Epithelial cell of esophagus (primary cell): ENCODE measurements at places on chromosomes 7 and 10.
A peak's percentile ranks its signal among the peaks of the same experiment; 100 is the strongest.

DNA sequence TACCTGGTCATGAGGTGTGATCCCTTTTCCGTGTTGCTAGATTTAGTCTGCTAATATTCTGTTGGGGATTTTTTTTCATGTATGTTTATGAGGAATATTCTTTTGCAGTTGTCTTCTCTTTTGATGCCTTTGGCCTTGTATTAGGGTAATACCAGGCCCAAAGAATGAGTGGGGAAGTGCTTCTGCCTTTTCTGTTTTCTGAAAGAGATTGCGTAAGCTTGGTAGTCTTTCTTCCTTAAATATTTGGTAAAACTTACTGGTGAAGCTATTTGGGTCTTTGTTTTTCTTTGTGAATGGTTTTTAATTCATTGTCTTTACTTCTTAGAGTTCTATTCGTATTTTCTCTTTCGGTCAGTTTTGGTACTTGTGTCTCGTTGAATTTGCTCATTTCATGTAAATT lies 51.1 kb downstream of the SHH start:
- no peak for DNase-seq

GRCh38 chr10:23826421-23826820 lies 382.5 kb upstream of the KIAA1217 start:
- peak; percentile 50 for DNase-seq

- no peak for DNase-seq
Measured at GRCh38 chr10:50604049-50604640, 19.6 kb downstream of the SGMS1 start.

DNA sequence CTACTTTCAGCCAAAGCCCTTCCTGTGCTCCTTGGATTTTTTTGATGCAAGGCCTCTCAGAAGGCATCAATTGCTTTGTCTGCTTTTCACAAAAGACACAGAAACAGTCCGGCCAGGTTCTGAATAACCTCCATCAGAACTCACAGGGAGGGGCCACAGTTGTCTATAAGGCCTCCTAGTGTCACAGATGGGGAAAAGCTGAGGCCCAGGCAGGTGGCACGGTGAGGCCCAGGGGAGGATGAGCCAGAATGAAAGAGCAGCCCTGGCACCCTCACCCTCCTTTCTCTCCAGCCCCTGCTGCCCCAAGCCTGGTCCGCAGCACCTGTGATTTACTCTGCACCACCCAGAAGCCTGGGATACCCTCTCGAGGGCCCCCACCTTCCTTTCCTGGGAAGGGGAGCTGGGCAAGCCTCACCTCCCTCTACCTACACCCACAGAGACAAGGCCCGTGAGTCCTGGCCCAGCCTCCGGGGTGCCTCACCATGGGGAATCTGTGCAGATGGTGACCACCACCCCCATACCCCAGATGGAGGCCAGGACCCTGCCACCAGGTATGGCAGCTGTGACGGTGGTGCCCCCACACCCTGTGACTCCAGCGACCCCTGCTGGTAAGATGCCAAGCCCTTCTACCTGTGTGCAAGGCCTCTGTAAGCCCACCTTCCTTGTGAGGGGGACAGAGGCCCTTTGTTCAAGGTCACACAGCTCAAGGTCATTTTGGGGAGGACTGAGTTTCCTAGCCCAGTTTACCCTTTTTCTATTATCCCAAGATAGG lies 26.2 kb upstream of the ZNF467 start:
- peak; percentile 14 for DNase-seq

- no peak for DNase-seq
Measured at GRCh38 chr7:115032715-115033703, 111.1 kb downstream of the MDFIC start.

GRCh38 chr10:89949496-89949895 lies 248.1 kb downstream of the KIF20B start:
- DNase-seq, result no peak
